ENCODE measurements at places on chromosomes 12 and 14. TPM values are rescaled to one million over a fixed set of nuclear protein-coding genes. Genes with fewer than 3 reads are reported as not detected.
A peak's percentile ranks its signal among the peaks of the same experiment; 100 is the strongest.

Gene LTBR
- 2.5 TPM for total RNA-seq

Gene WIF1
- 0.07 TPM for total RNA-seq

Gene PPP4R4
- 3.0 TPM for total RNA-seq

Gene GON7
- total RNA-seq, result 8.7 TPM

Gene ZFHX2
- total RNA-seq, result 2.2 TPM

Gene TBX5
- total RNA-seq, result not detected

Gene GNB3
- total RNA-seq, result 5.5 TPM

Gene RPL10L
- not detected for total RNA-seq

Gene SERPINA12
- total RNA-seq, result not detected

Gene ERH
- 394 TPM for total RNA-seq

Gene SIRT4
- 4.1 TPM for total RNA-seq

GRCh38 chr12:26557326-26557725 lies 275.7 kb downstream of the ITPR2 start:
- no peak for DNase-seq

GRCh38 chr12:19222558-19222957 lies 93.0 kb downstream of the PLEKHA5 start:
- no peak for DNase-seq

GRCh38 chr12:45435945-45436710 lies 220.2 kb downstream of the ANO6 start:
- DNase-seq, result no peak

GRCh38 chr12:22904485-22904884 lies 279.5 kb downstream of the ETNK1 start:
- DNase-seq, result no peak

DNA sequence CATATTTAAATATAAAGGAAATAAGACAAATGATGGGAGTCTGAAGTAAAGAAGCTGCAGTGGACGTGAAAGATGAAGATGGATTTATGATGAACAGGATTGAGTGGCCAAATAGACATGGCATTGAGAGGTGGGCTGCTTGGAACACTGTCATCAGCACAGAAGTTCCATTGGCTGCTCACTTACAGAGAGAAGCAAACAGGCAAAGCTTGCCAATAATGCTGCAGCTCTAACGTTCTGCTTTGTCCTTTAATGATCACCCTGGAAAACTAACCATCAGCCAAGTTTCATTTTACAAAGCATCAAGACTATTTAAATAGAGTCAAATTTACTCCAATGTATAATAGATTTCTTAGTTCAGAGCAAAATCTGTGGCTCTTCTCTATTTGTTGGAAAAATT lies 721.4 kb downstream of the TMTC2 start:
- no peak for DNase-seq

DNA sequence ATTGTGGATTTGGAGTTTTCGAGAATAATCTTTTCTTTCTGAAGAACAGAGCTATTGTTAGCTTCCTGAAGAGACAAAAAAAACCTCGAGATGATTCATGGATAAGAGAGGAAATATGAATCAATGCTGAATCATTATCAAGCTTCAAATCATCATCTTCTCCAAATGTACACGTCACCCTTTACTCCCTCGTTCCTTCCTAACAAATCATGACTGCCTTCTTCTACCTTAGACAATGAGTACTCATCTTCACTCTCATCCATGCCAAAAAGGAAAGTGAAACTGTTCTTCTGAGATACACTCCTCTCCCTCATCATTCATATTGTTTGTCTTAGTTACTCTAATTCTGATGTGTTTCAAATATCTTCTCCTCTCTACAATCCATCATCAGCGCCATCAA lies 1115.8 kb upstream of the ATXN7L3B start:
- no peak for DNase-seq

DNA sequence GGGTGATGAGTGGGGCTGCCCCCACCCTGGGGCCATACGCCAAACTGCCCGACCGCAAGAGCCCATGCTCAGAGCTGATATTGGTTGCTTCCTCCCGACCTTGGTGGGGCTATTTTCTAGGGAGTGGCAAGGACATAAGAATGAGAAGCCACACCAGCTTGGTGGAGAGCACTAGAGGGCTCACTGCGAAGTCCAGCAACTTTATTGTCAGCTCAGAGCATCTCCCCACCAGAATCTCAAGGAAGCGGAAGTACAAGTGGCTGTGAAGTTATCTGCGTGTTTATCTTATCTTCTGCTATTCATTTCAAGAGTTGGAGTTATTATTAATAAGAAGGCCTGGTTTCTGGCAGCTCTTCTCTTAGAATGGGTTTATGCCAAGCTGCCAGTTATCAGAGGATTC lies 4.9 kb upstream of the PLXNC1 start:
- DNase-seq, result no peak

DNA sequence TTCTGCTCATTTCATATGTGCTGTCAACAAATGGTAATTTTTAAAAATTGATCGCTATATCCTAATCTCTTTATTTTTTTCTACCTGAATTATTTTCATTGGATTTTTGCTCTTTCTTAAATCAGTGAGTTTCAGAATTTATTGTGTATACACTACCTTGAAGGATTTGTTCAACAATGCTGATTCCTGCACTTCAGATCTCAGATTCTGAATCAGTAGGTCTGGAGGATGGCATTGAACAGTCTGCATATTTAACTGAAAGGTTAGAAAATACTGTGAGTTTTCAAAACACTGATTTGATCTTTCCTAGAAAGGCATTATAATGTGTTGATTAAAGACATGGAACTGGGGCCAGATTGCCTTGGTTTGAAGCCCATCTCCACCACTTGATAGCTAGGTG lies 1.6 kb downstream of the G2E3 start:
- DNase-seq, result no peak

DNA sequence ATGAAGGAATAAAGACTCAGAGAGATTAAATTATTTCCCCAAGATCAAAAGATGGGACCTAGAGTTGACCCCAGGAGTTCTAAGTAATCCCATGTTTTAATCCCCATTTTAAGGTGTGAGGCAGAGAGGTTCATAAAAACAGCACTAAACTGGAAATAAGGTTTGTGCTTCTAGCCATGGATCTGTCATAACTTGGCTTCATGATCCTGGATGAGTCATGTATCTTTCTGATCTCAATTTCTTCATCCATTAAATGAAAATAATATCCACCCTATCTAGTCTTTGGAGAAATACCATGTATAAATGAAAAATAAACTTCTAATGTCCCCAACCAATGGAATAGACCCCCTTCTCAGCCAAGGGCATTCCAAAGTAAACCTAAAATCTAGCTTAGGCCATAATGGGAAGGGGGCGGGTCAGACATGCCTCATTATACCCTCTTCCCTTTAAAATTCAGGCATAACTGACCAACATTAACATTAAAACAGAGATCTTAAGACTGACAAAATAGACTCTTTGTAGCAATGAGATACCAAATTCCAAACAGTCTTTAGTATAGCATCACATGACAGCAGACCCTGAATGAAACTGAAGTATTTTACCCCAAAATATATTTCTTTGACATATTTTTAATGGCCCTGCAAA lies 47.8 kb downstream of the SLC41A2 start:
- no peak for DNase-seq

- DNase-seq, result no peak
These were observed 44.6 kb downstream of the HMGA2 start for GRCh38 chr12:65868878-65869277.

GRCh38 chr14:104054222-104054905 lies 31.1 kb upstream of the ASPG start:
- no peak for DNase-seq

DNA sequence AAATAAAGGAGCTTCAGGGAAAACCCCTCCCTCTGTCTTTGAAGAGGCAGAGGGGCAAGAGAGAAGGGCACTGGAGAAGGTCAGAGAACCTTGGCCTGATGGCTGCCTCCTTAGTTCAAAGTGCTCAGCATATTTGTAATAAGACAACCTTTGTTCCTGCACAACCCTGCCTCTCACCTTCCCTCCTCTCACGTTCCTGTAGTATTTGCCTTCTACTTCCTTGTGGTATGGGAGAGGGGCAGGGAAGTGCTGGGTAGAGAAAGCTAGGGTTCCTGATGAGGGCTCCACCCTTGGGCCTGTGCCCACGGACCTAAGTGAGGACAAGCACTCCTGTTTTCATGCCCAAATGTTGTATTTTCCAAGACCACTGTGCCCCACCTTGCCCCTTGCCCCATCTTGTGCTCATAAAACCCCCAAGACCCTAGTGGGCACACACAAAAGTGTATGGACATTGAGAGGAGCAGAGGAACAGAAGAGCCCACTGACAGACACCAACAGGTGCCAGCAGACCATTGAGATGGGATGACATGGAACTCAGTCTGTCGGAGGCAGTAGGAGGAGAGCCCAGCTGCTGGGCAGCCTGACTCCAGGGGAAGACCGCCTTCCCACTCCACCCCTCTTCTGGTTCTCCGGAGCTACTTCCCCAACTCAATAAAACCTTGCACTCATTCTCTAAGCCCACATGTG lies 261.5 kb upstream of the CCDC196 start:
- no peak for DNase-seq

- DNase-seq, result no peak
These were observed 13.5 kb upstream of the MYH6 start for GRCh38 chr14:23421594-23421993.

DNA sequence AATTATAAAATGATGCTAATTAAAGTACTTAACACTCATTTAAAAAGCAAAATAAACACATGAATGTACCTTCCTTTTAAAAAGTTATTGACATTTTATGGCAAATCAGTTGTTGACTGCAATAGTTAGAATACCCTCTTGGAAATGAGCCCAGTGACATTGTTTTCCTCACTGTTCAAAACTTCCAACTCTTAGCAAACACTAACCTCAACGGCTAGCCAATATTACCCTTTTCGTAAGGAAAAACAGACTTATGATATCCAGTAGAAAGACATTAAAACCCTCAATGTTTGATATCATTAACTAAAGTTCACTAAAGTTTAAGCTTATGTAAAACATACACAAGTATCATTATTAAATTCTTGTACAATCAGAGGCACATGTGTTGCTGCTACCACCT lies 83.6 kb downstream of the EPS8 start:
- DNase-seq, result no peak

DNA sequence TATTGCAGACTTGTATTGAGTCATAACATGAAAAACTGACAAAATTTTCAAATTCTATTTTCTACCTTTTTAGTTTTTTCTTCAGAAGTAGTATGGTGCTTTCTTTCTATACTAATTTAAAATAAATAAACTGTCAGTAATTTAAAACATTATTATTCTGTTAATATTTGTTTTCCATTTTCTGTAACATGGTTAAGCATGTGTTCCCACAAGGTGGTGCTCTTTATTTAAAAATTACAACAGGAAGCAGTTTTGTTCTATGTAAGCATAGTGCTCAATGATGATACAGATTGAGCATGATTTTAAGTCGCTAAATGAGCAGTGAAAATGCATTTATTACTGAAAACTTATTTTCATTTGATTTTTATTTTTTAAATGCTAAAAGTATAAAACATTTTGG lies 114.6 kb downstream of the PPFIA2 start:
- no peak for DNase-seq

DNA sequence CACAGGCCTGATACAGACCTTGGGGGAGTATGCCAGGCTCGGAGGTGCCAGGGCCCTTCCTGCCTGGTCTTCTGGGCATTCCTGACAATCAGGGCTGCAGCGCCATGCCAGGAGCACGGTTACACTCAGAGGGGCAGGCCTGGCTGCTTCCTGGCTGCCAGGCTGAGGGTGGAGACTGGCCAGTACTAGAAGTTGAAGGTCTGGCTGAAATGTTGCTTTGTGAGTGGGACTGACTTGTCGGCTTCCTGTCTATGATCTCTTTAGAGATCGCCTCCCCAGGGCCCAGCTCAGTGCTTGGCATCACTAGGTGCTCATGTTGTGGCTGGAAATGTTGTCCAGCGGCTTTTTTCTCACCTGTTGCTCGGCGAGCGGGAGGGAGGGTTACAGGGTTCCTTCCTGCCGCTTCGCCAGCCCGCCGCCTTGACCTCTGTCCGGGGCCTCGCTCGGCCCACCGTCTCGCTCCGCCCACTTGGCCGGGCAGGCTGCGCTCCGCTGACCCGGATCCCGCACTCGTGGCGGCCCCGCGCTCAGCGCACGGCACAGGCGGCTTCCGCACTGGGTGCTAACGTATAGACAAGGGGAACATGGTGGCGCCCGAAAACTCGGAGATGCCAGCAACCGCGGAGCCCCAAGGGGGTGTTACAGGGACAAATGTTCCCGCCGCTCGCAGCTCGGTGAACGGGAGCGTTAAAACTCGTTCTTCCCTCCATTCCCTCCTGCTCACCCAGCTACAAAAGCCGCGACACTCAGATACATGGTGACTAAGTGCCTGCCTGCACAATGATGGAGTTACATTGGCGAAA lies 32.6 kb downstream of the PAPLN start:
- peak; percentile 90 for DNase-seq

DNA sequence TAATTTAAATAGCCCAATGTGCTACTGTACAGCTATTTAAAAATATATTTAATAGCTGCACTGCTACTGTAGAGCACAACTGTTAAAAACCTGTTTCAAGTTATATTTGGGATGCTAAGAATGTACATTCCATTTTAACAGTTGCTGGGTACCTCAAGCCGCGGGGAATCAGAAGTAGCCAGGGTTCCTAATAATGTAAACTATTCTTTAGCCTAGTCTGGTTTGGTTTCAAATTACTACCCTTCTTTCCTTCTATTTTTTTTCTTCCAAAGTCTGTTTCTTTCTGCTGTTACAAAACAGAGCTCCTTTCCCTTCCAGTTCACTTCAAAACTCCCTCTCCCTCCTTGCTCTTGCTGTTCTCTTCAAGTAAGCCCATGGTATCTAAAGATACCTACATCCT lies 21.3 kb downstream of the SCAF11 start:
- DNase-seq, result no peak
